T-helper 2 cell (primary cell): ENCODE measurements at places on chromosomes 6 and 20.

- no peak for DNase-seq
Observed at GRCh38 chr6:125446011-125446410, 144.2 kb upstream of the HDDC2 start.

DNA sequence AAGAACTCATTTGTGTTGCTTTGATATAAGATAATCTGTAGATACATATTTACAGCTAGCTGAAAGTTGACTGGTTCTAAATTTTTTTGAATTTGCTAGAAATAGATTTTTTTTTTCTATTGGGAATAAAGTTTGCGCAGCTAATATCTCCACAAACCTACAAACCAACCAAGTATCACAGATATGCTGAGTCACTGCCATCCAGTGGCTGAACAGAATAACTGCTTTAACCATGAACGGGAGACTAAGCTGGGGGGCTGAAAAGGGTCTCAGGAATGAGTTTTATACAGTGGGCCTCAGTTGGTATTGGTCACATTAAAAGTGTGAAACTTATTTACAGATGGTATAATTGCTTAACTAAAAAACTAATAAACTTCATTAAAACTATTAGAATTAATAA, 326.7 kb upstream of the CNR1 start:
- DNase-seq, result no peak

DNA sequence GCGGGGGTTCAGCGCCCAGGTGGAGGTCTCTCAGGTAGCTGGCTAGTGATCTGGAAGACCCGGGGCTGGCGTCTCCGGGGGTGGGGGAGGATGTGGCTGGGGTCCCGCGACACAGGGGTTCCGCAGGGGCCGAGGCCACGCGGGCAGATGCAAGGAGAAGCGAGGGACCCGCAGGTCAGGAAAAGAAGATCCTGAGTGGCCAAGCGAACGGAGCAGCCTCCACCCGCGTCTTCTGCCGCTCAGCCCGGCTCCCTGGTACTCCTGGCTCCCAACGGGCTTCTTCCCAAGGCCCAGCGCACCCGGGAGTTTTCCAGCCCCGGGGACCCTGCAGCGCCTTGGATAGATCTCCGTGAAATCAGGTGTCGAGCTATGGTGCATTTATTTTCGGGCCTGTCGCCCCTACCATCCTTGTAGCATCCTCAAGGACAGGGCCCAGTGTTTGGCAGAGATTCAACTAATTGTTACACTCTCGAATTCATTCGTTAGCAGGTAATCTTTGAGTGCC, 682 bp upstream of the CHD6 start:
- no peak for DNase-seq

DNA sequence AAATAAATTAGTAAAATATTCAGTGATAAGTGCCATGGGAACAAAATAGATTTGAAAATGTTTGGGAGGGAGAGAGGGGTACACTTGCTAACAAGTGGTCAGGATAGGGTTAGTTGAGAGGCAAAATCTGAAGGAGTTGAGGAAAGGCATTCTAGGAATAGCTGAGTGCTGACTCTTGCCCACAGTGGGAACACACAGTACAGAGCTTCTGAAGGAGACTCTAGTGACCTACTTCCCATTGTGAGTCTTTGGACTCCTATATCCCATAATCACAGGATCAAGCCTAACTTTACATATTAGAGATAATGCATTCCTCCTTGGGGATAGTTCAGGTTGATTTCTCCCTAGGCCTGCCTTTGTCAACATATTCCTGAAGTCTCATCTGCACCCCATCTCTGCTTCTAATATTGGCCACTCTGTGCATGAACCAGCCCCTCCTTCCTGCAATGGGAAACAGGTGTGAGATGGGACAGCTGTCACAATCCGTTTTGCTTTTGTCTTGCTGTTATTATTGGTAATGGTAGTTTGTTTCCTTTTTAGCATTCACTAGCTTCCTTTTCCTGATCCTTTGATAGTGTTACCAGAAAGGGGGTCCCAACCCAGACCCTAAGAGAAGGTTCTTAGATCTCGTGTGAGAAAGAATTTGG, 2.6 kb upstream of the TRIM38 start:
- DNase-seq, result no peak

DNA sequence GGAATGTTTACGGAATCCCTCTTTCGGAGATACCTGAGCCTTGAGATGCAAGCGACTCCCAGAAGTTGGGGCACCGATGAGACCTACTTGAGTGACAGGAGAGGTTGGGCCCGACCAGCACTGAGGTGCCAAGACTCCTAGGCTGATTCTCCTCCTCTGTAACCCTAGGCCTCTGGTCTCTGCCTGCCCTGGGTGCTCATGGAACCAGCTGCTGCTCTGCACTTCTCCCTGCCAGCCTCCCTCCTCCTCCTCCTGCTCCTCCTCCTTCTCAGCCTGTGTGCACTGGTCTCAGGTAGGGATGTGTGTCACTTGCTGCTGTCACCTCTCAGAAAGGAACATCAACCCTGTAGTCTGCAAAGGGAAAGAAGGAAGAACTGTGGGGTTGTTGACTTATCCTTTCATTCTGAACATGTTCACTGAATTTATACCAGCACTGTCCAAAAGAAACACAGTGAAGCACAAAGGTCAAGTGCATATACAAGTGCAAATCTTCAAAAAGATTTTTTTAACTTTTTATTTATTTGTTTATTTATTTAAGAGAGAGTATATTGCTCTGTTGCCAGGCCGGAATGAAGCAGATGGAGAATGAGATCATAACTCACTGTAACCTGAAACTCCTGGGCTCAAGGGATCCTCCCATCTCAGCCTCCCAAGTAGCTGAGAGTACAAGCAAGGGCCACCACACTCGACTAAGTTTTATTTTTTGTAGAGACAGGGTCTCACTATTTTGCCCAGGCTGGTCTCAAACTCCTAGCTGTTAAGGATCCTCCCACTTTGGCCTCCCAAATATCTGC, 913 bp downstream of the BTN2A2 start:
- no peak for DNase-seq

DNA sequence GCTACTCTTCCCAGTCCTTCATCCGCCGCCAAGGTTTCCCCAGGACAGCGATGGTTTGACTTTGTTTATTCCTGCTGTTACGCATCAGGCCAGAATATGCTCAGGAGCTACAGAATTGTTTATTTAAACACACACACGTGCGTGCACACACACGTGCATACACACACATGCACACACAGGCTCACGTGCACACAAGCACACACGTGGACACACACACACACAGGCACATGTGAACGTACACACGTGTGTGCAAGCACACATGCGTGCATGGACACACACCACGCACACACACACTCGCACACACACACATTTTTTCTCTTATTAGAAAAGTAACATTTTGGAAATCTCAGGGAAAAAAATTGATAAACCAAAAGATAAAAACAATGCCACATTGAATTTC, 64.6 kb upstream of the UST start:
- DNase-seq, result no peak

- DNase-seq, result no peak
Observed at GRCh38 chr6:16130932-16131387, 2.1 kb downstream of the MYLIP start.

GRCh38 chr6:158009114-158009891, 27.6 kb downstream of the SYNJ2 start:
- no peak for DNase-seq
